ENCODE measurements at places on chromosomes 11 and 22.
A peak's percentile ranks its signal among the peaks of the same experiment; 100 is the strongest.

DNA sequence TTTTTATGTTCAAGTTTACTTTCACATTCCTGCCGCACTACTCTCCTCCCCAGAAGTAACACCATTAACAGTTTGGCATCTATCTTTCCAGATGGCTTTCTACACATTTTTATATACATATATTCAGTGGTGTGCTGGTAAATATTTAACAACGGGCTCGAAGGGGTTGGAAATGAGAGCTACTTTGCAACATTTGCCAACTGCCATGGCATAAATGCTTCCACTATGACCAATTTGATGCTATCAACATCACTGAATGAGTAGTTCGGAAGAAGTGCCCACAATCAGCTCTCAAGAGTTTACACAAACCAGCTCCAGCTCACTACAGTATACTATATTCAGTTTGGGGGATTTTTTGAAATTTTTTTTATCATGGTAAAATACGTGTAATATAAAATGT is 55.2 kb downstream of the RELT start:
- no peaks in the 10 kb centered on the region for H3K4me1 ChIP-seq
- no peaks in the 10 kb centered on the region for H3K36me3 ChIP-seq
- DNase-seq = no peak
- no peak overlapping the region for H3K27ac ChIP-seq
- H3K4me3 ChIP-seq = no peak overlapping the region

- no peaks in the 10 kb centered on the region for H3K36me3 ChIP-seq
- no peaks in the 10 kb centered on the region for H3K27me3 ChIP-seq
- H3K4me3 ChIP-seq = no peak overlapping the region
- H3K27ac ChIP-seq = no peak overlapping the region
Measured at GRCh38 chr11:118046051-118046963, 30.6 kb upstream of the TMPRSS4 start.

DNA sequence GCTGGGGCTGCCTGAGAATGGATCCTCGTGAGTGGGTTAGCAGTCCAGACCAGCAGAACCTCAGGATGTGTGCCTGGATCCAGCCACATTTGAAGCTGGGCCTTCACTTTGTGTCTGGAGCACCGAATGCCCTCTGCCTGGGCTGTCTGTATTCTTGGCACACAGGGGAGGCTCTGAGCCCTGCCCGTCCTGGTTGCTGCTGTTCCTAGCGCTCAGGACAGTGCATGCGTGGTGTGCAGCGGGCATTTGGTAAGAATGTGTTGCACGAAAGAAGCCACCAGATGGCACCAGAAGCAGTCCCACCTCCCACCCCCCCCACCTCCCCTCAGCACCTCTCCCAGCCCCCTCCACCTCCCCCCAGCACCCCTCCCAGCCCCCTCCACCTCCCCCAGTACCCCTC is 4.1 kb upstream of the MAPK11 start:
- H3K27ac ChIP-seq = no peak overlapping the region
- H3K4me1 ChIP-seq = peaks cover 27% of the 10 kb centered on the region
- no peak for DNase-seq
- no peak overlapping the region for H3K4me3 ChIP-seq
- no peaks in the 10 kb centered on the region for H3K27me3 ChIP-seq

DNA sequence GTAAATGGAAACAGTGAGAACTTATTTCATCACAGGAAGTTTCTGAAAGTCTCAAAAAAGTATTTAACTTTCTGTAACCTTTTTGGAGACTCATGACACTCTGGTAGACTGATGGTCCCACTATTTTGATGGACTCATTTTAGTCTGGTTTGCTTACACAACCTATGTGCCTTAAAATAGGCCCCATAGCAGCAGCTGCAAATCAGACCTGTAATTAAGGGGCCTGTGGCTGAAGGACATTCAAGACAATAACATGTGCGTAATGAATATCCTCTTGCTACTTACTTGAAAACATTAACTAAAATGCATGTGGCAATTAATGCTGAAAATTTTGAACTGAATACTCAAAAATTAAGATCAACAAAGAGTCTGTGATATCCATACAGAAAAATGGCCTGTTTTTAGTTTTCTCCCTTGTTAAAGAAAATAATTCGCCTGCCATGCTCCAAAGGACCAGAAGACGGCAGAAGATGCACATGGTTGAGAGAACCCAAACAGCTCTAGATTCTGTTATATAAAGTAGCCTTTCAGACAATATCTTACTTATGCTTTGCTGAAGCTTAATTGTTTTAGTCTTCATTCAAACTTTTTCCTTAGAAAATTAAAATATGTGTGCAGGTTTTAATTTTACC is 568.5 kb downstream of the KCNA4 start:
- no peaks in the 10 kb centered on the region for H3K27me3 ChIP-seq
- no peaks in the 10 kb centered on the region for H3K36me3 ChIP-seq
- no peak overlapping the region for H3K4me3 ChIP-seq
- no peak for DNase-seq

GRCh38 chr22:17891481-17892167 is 117.4 kb upstream of the BID start:
- DNase-seq = peak; percentile 59
- H3K27me3 ChIP-seq = no peaks in the 10 kb centered on the region
- H3K27ac ChIP-seq = peak overlapping the region; percentile 40
- H3K36me3 ChIP-seq = peaks cover 18% of the 10 kb centered on the region
- H3K4me3 ChIP-seq = no peak overlapping the region

- no peak overlapping the region for H3K4me3 ChIP-seq
- DNase-seq = no peak
- H3K27ac ChIP-seq = no peak overlapping the region
- H3K27me3 ChIP-seq = no peaks in the 10 kb centered on the region
- H3K4me1 ChIP-seq = no peaks in the 10 kb centered on the region
Measured at GRCh38 chr11:48138222-48138621, 78.4 kb upstream of the OR4B1 start.

- no peaks in the 10 kb centered on the region for H3K4me1 ChIP-seq
- H3K27me3 ChIP-seq = no peaks in the 10 kb centered on the region
Measured at GRCh38 chr11:86116386-86116726, 47.5 kb upstream of the PICALM start.

- no peaks in the 10 kb centered on the region for H3K27me3 ChIP-seq
- H3K4me3 ChIP-seq = no peak overlapping the region
- peaks cover 14% of the 10 kb centered on the region for H3K4me1 ChIP-seq
- peak; percentile 84 for DNase-seq
Measured at GRCh38 chr11:2303627-2304505, 2.1 kb downstream of the TSPAN32 start.

DNA sequence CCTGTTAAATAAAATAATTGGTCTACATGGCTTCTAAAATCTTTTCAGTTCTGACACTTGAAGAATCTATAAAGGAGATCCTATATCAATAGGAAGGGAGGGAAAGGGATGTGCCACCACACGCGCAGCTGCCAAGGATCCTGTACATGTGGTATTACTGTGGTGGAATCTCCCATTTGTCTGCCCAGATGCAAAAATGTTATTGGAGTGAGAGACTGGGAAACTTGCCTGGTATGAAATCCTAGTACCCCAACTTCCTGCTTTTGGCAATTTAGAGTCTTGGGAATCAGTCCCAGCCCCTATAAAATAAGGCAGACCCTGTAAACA is 81.9 kb upstream of the PICALM start:
- no peaks in the 10 kb centered on the region for H3K36me3 ChIP-seq
- H3K4me1 ChIP-seq = peaks cover 32% of the 10 kb centered on the region
- no peaks in the 10 kb centered on the region for H3K27me3 ChIP-seq
- no peak for DNase-seq

DNA sequence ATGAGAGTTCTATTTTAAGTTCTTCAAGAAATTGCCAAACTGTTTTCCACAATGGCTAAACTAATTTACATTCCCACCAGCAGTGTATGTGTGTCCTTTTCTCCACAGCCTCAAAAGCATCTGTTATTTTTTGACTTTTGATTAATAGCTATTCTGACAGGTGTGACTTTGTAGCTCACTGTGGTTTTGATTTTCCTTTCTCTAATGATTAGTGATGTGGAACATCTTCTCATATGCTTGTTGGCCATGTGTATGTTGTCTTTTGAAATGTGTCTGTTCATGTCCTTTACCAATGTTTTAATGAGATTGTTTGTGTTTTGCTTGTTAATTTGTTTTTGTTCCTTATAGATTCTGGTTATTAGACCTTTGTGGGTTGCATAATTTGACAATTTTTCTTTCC is 18.0 kb upstream of the RAB38 start:
- no peak overlapping the region for H3K4me3 ChIP-seq
- no peak for DNase-seq
- no peaks in the 10 kb centered on the region for H3K36me3 ChIP-seq
- no peaks in the 10 kb centered on the region for H3K4me1 ChIP-seq
- H3K27ac ChIP-seq = no peak overlapping the region
- H3K27me3 ChIP-seq = no peaks in the 10 kb centered on the region

- no peaks in the 10 kb centered on the region for H3K36me3 ChIP-seq
- DNase-seq = no peak
- no peaks in the 10 kb centered on the region for H3K27me3 ChIP-seq
- H3K4me3 ChIP-seq = no peak overlapping the region
Measured at GRCh38 chr11:112485280-112485679, 224.6 kb upstream of the PLET1 start.

DNA sequence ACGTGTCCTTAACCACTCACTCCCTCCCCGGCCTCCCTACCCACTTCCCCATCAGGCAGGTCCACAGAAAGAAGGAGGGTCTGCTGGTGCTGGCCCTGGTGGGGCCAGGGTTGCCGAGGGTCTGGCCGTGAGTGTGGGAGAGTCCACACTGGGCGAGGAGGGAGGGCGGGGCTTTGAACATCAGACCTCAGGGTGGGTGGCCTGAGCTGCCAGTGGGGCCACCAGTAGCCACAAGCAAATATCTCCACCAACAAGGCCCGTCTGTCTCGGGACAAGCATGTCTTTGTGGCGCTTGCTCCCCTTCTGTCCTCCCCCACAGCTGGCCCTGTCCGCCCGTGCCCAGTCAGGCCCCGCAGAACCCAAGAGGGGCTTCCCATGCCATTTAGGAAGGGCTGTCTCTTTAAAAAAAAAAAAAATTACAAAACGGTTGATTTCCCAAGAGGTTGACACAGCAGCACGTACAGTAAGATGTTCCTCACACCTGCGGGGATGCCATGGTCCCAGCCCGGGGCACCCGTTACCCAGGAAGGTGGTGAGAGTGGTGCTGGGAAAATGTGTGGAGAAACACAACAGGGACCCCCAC is 17.7 kb upstream of the TALDO1 start:
- DNase-seq = no peak
- no peak overlapping the region for H3K27ac ChIP-seq
- H3K36me3 ChIP-seq = peaks cover 3% of the 10 kb centered on the region
- no peak overlapping the region for H3K4me3 ChIP-seq
- H3K27me3 ChIP-seq = no peaks in the 10 kb centered on the region

GRCh38 chr22:43164636-43165035 is 13.3 kb downstream of the TSPO start:
- H3K27me3 ChIP-seq = no peaks in the 10 kb centered on the region
- no peaks in the 10 kb centered on the region for H3K4me1 ChIP-seq
- DNase-seq = no peak
- peaks cover 12% of the 10 kb centered on the region for H3K36me3 ChIP-seq
- no peak overlapping the region for H3K4me3 ChIP-seq

DNA sequence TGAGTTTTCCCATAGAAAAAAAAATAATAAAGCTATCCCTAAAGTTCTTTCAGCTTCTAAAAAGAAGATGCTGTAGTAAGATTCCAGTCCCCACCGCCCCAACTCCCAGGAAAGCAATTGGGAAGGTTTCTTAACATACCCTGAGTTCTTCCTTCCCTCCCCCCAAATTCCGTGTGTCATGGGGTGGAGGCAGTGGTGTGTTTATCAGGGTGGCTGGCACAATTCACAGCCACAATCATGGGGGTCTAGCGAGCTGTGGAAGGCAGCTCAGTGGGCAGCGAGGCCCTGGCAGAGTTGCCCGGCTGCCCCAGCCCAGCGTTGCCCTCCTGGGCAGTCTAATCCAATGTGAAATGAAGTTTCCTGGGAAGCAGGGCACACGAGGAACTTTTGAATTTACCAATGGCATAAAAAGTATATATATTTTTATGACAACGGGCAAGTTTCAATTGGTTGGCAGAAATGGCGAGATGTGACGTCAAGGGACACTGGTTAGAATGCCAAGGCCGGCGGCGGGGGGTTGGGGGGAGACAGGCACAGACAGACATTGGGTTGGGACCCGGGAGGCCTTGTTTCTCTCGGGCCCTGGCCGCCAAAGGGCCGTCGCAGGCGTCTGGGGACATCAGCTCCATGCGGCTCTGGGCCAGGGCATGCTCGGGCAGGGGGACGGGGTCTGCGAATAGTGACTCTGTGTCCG is 80.7 kb upstream of the PPARA start:
- H3K4me1 ChIP-seq = peaks cover 24% of the 10 kb centered on the region
- peak overlapping the region; percentile 100 for H3K27ac ChIP-seq
- peak overlapping the region; percentile 56 for H3K4me3 ChIP-seq

DNA sequence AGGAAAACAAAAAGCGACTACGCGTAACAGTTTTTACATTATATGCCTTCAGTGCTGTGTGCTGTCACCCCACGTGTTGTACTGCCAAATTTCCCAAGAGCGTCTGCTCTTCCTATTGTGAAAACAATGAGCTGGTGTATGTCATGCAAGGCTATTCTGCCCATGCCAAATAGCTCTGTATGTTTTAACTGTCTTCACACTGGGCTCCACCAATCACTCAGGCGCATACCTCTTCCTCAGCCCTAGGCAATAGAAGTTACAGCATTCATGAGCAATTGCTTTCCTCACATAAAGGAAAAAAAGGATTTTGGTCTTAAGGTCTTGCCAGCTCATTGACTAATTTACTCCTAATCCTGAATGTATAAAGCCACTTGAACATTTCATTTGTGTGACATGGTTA is 606.8 kb downstream of the NTM start:
- H3K27ac ChIP-seq = no peak overlapping the region
- DNase-seq = no peak
- H3K4me1 ChIP-seq = no peaks in the 10 kb centered on the region
- H3K27me3 ChIP-seq = no peaks in the 10 kb centered on the region
- H3K4me3 ChIP-seq = no peak overlapping the region

DNA sequence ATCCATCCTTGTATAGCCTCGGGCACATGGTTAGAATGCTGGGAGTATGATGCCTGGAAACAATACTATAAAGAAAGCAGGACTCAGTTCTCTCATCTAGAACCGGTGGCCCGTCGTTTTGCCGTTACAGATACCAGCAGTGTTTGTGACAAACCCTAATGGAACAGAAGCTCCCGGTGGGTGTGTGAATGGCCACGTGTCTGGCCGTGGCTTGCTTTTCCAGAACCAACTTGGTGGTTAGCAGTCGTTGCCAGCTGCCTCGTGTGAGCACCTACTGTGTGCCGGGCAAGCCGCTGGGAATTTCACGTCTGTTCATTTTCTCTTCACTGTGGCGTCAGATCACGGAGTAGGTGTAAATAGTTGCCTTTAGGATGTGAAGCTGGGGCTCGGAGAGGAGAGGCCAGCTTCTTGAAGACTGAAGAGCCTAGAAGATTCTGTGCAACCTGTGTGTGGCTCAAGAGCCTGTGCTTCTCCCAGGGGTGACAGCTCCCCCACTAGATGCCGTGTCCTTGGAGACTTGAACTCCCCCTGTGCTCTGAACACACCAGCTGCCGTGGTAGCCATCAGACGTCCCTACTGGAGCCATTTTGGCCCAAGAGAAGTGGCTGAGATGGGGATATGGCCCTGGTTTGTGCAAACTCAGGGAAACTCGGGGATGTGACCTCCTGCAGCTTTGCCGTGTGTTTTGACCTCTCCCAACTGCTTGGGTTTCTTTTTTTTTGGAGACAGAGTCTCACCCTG is 57.5 kb upstream of the PPARA start:
- peaks cover 3% of the 10 kb centered on the region for H3K36me3 ChIP-seq
- no peak overlapping the region for H3K4me3 ChIP-seq
- H3K27me3 ChIP-seq = no peaks in the 10 kb centered on the region
- peak overlapping the region; percentile 11 for H3K27ac ChIP-seq
- no peak for DNase-seq

Data from liver (tissue), 10 donors.